ENCODE measurements at places on chromosomes 7 and 10. TPM values are rescaled to one million over a fixed set of nuclear protein-coding genes. Genes with fewer than 3 reads are reported as not detected.

Gene OR6B1
- not detected for total RNA-seq

- no peak for DNase-seq
Measured at GRCh38 chr7:137798073-137798763, 48.6 kb downstream of the DGKI start.

DNA sequence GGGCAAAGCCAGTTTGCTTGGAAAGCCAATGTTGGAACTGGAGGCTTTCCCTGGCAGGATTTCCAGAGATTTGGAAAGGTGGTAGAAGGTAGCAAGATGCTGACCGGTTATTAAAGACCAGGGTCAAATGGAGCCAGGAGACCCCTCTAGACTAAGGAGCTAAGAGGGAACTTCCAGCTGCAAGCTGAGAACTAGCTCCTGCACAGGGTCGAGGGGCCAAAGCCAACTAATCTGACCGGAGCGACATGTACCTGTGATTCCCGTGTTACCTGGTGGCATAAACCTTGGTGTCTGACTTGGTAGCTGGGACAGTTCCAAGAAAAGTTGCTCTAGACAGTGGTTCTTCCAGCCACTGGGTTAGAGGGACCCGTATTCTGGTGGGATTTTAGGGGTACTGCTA, 41.8 kb downstream of the SPDYE5 start:
- no peak for DNase-seq

- no peak for DNase-seq
Measured at GRCh38 chr7:127955051-127955531, 76.1 kb downstream of the LRRC4 start.

Gene CYP3A4
- 0.33 TPM for total RNA-seq

DNA sequence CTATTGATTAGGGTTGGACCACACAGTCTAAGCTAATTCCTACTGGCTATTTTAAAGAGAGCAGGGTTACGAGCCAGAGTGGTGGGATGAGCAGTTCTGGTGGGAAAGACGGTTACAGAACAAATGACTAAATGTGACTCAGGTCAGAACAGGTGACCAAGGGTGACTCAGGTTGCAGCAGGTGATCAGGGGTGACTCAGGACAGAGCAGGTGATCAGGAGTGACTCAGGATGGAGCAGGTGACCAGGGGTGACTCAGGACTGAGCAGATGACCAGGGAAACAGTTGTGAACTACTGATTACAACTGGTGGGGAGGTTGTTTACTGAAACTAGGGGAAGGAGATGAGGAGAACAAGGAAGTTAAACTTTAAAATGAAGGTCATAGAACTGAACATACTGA, 366.3 kb downstream of the ABCA13 start:
- no peak for DNase-seq

DNA sequence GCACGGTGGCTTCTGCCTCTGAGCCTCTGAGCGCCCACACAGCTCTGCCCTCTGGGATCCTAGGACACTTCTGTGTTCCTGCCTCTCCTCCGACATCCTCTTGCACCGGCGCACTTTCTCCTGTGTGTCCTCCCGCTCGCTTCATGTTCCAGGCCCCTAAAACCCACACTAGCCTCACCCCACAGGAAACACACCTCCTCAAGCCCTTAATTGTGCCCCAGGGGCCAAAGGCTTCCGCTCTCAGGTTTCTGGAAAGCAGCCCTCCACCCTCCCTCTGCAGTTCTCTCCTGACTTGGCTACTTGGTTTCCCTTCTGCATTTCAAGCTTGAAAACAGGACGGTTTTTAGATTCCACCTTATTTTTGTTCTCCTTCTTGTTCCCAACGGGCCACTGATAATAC, 7.3 kb downstream of the GFRA1 start:
- DNase-seq: no peak

- DNase-seq: no peak
Measured at GRCh38 chr7:138429577-138430250, 30.3 kb upstream of the TRIM24 start.

GRCh38 chr10:62082271-62082656, 180.8 kb downstream of the ARID5B start:
- no peak for DNase-seq

GRCh38 chr7:12564996-12565764, 5.3 kb upstream of the SCIN start:
- no peak for DNase-seq

GRCh38 chr10:83225781-83226180, 913.5 kb upstream of the GHITM start:
- no peak for DNase-seq

DNA sequence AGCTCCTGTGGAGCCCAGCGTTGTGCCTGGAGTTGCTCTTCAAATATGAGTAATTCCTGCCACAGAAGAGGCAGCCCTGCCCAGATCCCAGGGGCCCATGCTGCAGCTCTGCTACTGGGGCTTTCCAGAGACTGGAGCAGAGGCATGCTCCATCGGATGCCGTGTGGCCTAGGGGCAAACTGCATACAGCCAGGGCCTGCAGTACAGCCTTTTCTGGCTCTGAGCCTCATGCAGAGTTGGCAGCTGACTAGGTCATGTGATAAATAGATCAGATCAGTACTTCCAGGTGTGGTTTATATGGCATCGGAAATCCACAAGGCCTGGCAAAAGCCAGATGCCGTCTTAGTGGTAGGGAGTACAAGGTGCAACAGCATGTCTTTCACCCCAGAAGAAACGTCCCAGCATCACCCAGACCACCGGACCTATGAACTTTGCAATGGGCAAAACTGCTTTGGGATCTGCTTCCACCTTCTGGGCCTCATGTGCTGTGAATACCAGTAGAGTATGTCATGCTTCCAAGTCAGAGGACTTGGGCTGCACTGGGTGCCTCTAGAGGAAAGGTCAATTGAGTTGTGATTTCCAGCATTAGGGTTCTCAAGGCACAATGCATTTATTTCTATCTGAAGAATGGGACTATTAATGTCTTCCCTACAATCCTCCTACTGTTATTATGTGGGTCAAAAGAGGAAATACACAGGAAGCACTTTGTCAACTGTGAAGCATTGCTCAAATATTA, 250.7 kb upstream of the ZNF32 start:
- DNase-seq: no peak

Gene CYP2C19
- 0.09 TPM for total RNA-seq

DNA sequence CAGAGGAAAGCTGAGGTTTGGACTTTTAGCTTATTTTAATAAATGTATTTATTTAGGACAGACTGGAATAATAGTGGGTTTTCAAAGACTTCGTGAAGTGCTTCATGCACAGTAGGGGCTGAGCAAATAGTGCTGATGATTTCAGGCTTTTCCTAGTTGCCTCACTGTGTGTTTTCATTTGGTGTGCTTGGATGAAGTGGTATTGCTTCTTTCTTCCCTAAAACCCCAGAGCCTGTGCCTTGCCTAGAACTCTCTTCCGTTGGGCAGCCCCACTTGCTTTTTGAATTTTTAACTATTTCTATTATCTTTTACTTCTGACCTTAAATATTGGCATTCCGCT, 49.6 kb downstream of the ARID5B start:
- no peak for DNase-seq

GRCh38 chr10:116300542-116300941, 23.7 kb upstream of the CCDC172 start:
- no peak for DNase-seq

Gene GARIN1A
- not detected for total RNA-seq
